Activated T-cell treated with anti-CD3 and anti-CD28 coated beads, Interleukin-2, amount 50 U/mL, for 24 hours (primary cell): ENCODE measurements at places on chromosomes 3 and 15.
A peak's percentile ranks its signal among the peaks of the same experiment; 100 is the strongest.

DNA sequence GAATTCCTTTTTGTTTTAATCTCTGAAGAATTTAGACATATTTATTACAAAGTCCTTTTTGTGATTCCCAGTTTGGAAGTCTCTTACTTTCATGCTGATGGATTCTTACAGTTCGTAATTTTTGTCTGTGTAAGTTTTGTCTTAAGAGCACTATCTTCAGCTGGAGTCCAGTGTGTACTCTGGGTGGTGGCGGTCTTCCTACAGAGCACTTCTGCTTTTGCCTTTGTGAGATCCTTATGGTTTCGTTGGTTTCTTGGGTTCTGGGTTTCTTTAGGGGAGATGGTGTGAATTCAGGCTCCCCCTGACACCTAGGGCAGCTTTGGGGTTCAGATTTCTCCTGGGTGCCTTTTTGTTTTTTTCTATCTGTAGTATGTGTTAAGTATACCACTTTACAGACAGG lies 45.3 kb downstream of the PLS1 start:
- DNase-seq, result no peak
- no peaks in the 10 kb centered on the region for H3K36me3 ChIP-seq
- H3K27ac ChIP-seq, result no peak overlapping the region
- peaks cover 4% of the 10 kb centered on the region for H3K4me1 ChIP-seq
- H3K27me3 ChIP-seq, result no peaks in the 10 kb centered on the region

DNA sequence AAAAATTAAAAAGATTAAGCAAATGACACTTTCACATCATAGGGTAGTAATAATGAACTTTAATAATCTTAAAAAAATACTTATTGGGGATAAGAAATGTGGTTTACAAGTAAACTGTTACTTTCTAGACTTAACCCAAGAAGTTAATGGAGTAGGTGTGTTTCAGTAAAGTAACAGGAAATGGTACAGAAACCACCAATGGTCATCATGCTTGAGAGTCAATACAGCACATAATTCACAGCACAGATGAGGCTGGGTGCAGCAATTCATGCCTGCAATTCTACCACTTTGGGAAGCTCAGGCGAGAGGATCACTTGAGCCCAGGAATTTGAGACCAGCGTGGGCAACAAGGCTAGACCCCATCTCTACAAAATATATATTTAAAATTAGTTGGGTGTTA lies 11.5 kb upstream of the USP50 start:
- H3K27ac ChIP-seq, result peak overlapping the region; percentile 66
- peaks cover 61% of the 10 kb centered on the region for H3K36me3 ChIP-seq
- no peak for DNase-seq
- no peak overlapping the region for H3K4me3 ChIP-seq
- no peaks in the 10 kb centered on the region for H3K27me3 ChIP-seq

DNA sequence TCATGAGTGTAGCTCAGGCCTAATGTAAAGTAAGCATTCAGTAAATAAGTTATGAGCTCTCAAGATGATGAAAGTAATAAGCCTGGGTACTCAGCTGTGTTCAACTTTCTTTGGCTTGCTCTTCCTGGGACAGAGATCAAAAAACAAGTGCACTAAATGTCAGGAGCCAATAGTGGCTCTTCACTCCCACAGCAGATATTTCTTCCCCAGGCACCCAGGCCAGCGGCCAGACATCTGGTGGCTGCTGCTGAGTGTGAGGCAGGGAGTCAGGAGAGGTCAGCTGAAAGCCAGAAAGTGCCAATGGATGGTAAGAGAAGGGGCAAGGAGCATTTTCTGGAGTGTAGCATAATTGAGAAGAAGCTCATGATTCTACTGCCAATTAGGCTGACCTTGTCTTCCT lies 18.2 kb upstream of the ITGA11 start:
- H3K27ac ChIP-seq, result no peak overlapping the region
- H3K36me3 ChIP-seq, result no peaks in the 10 kb centered on the region
- H3K27me3 ChIP-seq, result peaks cover 78% of the 10 kb centered on the region
- no peaks in the 10 kb centered on the region for H3K4me1 ChIP-seq

DNA sequence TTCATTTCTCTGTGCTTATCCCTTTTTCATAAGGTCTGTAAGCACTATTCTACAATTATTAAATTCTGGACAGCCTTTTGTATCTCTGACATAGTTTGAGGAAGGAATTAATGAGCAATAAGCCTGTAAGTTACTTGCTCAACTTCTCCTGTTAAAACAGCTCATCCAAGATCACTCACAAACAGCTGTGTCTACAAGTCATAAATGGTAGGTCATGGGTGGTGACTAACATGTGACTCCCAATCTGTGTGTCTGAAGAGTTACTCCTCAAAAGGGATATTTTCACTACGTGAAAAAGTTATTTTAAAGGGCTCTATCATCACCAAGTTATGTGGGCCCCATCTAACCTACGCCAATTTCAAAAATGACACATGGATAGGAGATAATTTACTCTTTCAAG lies 145.2 kb upstream of the CBLB start:
- H3K27ac ChIP-seq, result peak overlapping the region; percentile 84
- DNase-seq, result no peak
- H3K36me3 ChIP-seq, result peaks cover 14% of the 10 kb centered on the region
- H3K4me1 ChIP-seq, result peaks cover 62% of the 10 kb centered on the region

DNA sequence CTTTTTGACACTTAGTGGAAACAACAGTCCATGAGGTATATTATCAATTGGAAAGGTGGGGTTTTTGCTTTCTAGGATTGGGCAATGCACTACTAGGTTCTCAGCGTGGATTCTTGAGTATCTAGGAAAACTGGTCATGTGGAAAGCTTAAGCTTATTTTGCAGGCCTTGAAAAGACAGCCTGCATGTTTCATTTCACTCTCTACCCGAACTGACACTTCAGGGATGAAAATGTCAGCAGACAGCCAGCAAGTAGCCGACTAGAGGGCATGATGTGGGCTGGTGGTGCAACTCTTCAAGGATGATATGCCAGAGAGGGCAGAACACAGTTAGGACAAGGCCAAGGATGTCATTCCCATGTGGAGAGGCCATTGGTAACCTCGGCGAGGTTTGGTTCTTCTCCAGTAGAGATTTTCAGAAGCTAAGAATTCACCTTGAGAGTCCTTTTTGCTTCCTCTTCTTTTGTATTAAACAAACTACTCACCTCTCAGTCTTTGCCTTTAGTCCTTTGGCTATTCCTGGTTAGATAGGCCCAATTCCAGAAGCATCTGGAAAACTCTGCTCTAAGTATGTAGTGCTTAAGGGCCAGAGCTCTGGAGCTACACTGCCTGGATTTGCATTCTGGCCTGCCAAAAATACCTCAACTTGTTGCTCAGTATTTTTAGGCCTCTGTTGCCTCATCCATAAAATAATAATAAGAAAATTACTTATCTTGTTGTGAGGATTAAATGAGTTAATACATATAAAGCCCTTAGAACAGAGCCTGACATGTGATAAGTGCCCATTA lies 17.9 kb downstream of the LPP start:
- no peaks in the 10 kb centered on the region for H3K27me3 ChIP-seq
- peak overlapping the region; percentile 93 for H3K27ac ChIP-seq
- H3K4me1 ChIP-seq, result peaks cover 56% of the 10 kb centered on the region

GRCh38 chr15:41396111-41396510 lies 6.2 kb downstream of the NDUFAF1 start:
- no peak overlapping the region for H3K4me3 ChIP-seq
- peak overlapping the region; percentile 39 for H3K27ac ChIP-seq
- H3K36me3 ChIP-seq, result peaks cover 42% of the 10 kb centered on the region
- peaks cover 24% of the 10 kb centered on the region for H3K4me1 ChIP-seq
- DNase-seq, result no peak

- H3K4me1 ChIP-seq, result peaks cover 8% of the 10 kb centered on the region
- H3K27me3 ChIP-seq, result peaks cover 41% of the 10 kb centered on the region
- H3K4me3 ChIP-seq, result no peak within 1 kb of the TSS
- no peak for DNase-seq
- H3K27ac ChIP-seq, result no peak within 1 kb of the TSS
These were observed at the start of gene UNC13C for GRCh38 chr15:53978253-53978906. UNC13C (plus strand) TSS chr15:53978441; CDS start chr15:54012904, 34,463 bp downstream.

GRCh38 chr15:95519887-95520286 lies 810.6 kb upstream of the NR2F2 start:
- no peak overlapping the region for H3K27ac ChIP-seq
- peaks cover 12% of the 10 kb centered on the region for H3K27me3 ChIP-seq
- no peaks in the 10 kb centered on the region for H3K36me3 ChIP-seq
- DNase-seq, result no peak
- H3K4me3 ChIP-seq, result no peak overlapping the region

- no peak for DNase-seq
- no peaks in the 10 kb centered on the region for H3K27me3 ChIP-seq
- no peak overlapping the region for H3K4me3 ChIP-seq
- H3K36me3 ChIP-seq, result no peaks in the 10 kb centered on the region
- H3K27ac ChIP-seq, result no peak overlapping the region
These were observed 567.0 kb upstream of the MCTP2 start for GRCh38 chr15:93664213-93664956.

DNA sequence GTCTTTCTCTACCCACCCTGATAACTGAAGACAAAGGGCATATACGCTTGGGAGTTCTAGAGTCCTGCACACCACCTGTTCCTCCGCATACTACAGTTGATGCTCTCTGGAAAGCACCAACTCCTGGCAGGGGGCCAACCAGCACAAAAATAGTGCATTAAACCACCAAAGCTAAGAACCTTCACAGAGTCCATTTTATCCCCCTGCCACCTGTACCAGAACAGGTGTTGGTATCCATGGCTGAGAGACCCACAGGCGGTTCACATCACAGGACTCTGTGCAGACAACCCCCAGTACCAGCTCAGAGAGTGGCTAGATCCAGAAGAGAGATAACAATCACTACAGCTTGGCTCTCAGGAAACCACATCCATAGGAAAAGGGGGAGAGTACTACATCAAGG lies 114.4 kb upstream of the POU1F1 start:
- no peak overlapping the region for H3K4me3 ChIP-seq
- no peaks in the 10 kb centered on the region for H3K4me1 ChIP-seq
- no peak for DNase-seq
- H3K27ac ChIP-seq, result no peak overlapping the region

GRCh38 chr3:49769926-49770325 lies 16.4 kb downstream of the IP6K1 start:
- no peak for DNase-seq
- peaks cover 47% of the 10 kb centered on the region for H3K4me1 ChIP-seq
- no peak overlapping the region for H3K4me3 ChIP-seq

DNA sequence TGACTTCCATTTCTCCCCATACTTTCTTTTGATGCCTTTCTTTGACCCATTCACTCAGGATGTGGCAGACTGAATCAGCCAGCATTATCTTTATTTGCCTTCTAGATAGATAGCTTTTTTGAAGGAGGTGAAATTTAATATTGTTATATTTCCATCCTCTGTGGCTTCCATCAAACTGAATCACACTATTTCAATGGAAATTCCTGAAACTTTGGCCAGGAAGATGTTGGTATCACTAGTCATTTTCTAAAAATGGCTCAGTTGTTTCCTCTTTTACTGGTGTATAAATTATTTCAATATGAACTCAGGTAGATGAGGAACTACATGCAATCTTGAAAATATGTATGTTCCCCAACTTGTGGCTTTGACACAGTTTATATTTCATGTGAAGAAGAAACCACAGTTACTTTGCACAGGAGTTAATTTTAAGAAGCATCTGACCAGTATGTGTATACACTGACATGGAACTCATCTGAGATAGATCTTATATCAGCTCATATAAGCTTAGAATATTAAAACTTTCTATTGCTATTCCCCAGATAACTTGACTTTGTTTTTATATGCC lies 248.3 kb downstream of the CGGBP1 start:
- no peak for DNase-seq
- H3K4me3 ChIP-seq, result no peak overlapping the region
- no peak overlapping the region for H3K27ac ChIP-seq
- no peaks in the 10 kb centered on the region for H3K36me3 ChIP-seq
- H3K27me3 ChIP-seq, result peaks cover 11% of the 10 kb centered on the region
